Regular cardiac myocyte (primary cell): ENCODE measurements at places on chromosomes 6 and 20. TPM values are rescaled to one million over a fixed set of nuclear protein-coding genes. Genes with fewer than 3 reads are reported as not detected.

The C6orf52 gene
- 0.56 TPM in 1 of 2 replicates, not detected in the other for total RNA-seq

The OR12D3 gene
- not detected in 2 replicates for total RNA-seq

The ADGRB3 gene
- under 0.01 TPM in 1 of 2 replicates, not detected in the other for total RNA-seq

The IPCEF1 gene
- total RNA-seq, result under 0.01 TPM in 1 of 2 replicates, not detected in the other

The HLA-F gene
- total RNA-seq, result 3.8 and 16.3 TPM in 2 replicates

The SLC17A3 gene
- not detected in 2 replicates for total RNA-seq

The PAQR8 gene
- 3.5 and 6.2 TPM in 2 replicates for total RNA-seq

The ECI2 gene
- total RNA-seq, result 89.4 and 143 TPM in 2 replicates

The GGTLC1 gene
- total RNA-seq, result not detected in 2 replicates

The SIGLEC1 gene
- total RNA-seq, result under 0.01 TPM in 1 of 2 replicates, not detected in the other

The SLC17A4 gene
- not detected in 2 replicates for total RNA-seq

The NAA20 gene
- total RNA-seq, result 37.2 and 60.8 TPM in 2 replicates

The ADAM33 gene
- total RNA-seq, result 1.2 and 1.7 TPM in 2 replicates

The PLAGL2 gene
- 0.85 and 1.5 TPM in 2 replicates for total RNA-seq

The PRKN gene
- 0.58 and 2.8 TPM in 2 replicates for total RNA-seq

The MYBL2 gene
- 0.56 and 20.1 TPM in 2 replicates for total RNA-seq

The BPIFB4 gene
- total RNA-seq, result not detected in 2 replicates

The LST1 gene
- total RNA-seq, result not detected in 2 replicates

The EYA2 gene
- total RNA-seq, result 0.19 and 0.28 TPM in 2 replicates

The GSS gene
- total RNA-seq, result 68.2 and 86.5 TPM in 2 replicates

The DNMT3B gene
- total RNA-seq, result 2.0 and 2.1 TPM in 2 replicates

The NHLRC1 gene
- total RNA-seq, result 2.1 and 2.8 TPM in 2 replicates

The ADGB gene
- not detected in 2 replicates for total RNA-seq

The CYP24A1 gene
- 0.96 and 1.7 TPM in 2 replicates for total RNA-seq

The SMOC2 gene
- 0.28 TPM in 1 of 2 replicates, not detected in the other for total RNA-seq

The STMND1 gene
- total RNA-seq, result not detected in 2 replicates

The THBD gene
- 18.0 and 20.3 TPM in 2 replicates for total RNA-seq

The CNBD2 gene
- total RNA-seq, result 1.7 and 2.7 TPM in 2 replicates

The PXDC1 gene
- 50.8 and 82.9 TPM in 2 replicates for total RNA-seq

The DLL1 gene
- 0.38 and 1.7 TPM in 2 replicates for total RNA-seq

The PRSS35 gene
- 1.7 and 4.8 TPM in 2 replicates for total RNA-seq

The PPP1R14C gene
- 0.38 and 2.5 TPM in 2 replicates for total RNA-seq

The YWHAB gene
- 75.5 and 170 TPM in 2 replicates for total RNA-seq
